ENCODE measurements at places on chromosomes 13 and 19.

- no peak for DNase-seq
Measured at GRCh38 chr19:53903055-53903680, 5.9 kb upstream of the CACNG7 start.

GRCh38 chr13:112245989-112246388 is 130.2 kb upstream of the SPACA7 start:
- DNase-seq = no peak

- no peak for DNase-seq
Measured at GRCh38 chr13:43269037-43269481, 245.7 kb downstream of the DNAJC15 start.

- no peak for DNase-seq
Measured at GRCh38 chr13:22940736-22941135, 240.0 kb upstream of the SGCG start.

DNA sequence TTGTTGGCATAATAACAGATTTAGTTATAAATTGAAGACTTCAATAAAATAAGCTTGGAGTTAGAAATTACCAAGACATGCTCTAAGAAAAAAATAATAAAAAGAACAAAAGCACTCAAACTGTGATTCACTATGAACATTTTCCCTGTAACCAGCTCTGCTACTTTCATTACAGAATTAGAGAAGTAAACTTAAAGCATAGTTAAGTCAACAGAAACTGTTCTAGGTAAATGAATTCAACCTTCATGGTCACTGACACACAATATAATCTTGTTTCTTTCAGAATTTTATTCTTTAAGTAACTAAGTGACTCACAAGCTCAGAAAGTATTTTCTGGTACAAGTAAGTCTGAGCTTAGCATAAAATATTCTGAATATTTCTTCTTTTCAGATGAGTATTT is 136.3 kb downstream of the KLF5 start:
- DNase-seq = no peak

DNA sequence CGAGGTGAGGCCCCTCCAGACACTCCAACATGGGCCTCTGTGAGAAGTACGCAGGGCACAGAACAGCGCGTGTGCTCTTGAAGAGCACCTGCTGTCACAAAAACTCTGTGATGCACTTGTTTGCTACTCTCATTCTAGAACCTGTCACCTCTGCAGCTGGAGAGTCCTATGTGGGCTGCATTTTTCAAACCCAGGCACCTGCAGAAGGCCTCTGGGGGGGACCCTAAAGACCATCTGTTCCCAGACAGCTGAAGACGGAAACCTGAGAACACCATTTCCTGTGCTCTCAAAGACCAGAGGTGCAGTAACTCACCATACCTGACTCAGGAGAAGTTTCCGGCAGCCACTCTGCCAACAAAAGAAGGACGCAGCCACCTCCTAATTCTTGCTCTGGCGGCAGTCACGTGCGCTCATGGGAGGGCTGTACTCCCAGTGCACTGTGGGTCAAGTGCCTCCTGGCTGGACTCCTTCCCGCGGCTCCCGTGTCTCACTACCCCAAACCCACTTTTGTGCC is 28.1 kb downstream of the RANBP3 start:
- peak; percentile 7 for DNase-seq

All from activated T-helper 9 cell treated with anti-CD3 and anti-CD28 coated beads, Interleukin-2, amount 50 U/mL, for 16 hours (primary cell).